ENCODE measurements at places on chromosomes 5 and 9. TPM values are rescaled to one million over a fixed set of nuclear protein-coding genes. Genes with fewer than 3 reads are reported as not detected.

DNA sequence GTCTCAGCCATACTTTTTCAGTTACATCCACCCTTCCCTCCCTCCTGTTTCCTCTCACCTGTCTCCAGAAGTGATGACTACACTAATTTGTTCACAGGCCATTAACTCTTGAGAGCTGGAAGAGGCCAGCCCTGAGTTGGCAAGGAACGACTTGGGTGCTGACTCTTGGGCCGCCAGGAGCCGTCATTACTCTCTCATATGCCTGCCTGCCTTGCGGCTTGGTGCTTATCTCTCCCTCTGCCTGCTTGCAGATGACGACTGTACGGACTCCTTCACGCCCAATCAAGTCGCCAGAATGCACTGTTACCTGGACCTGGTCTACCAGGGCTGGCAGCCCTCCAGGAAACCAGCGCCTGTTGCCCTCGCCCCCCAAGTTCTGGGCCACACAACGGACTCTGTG lies 66.1 kb downstream of the PAPPA start:
- DNase-seq = no peak

GRCh38 chr9:6564868-6565267 lies 80.7 kb downstream of the GLDC start:
- DNase-seq = no peak

Gene DNM1
- polyA plus RNA-seq = 17.4 TPM

DNA sequence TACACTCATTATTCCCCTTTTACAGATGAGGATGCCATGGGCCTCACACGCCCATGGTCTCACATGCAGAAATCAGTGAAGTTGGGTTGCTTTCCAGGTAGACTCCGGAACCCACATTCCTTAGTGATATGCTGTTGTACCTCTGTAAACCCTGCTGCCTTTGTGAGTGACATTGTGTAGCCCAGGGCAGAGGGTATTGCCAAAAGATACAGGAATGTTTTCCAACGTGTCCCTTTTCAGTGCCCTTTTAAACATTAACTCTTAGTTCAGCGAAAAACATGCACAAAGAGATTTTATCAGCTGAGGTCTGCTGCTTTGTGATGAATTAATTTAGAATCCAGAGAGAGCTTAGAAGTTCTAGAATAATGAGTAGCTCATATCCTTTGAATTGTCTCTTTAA lies 38.3 kb upstream of the TRMT10B start:
- no peak for DNase-seq

All from AG04450 (cell line).